Stimulated activated CD4-positive, alpha-beta T cell treated with anti-CD3 and anti-CD28 coated beads, TNF-alpha, amount 100 ng/mL, for 4 hours (primary cell): ENCODE measurements at places on chromosomes 7 and 10.

DNA sequence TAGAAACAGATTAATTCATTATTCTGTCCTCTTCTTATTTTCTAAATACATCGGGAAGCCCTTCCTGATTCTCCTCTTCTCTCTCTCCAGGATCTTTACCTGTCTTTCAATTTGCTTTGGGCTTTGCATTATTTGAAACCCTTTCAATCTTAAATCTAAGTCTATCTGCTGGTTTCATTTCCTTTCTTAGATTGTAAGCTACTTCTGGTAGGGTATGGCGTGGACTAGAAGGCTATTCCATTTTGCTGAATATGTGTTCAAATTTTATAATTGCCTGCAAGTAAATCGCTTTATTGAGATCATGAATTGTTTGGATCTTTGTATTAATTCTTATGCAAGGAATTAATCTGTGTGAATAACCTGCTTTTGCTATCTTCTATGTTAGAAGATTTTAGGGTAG lies 11.1 kb downstream of the STAM start:
- no peak for DNase-seq

- no peak for DNase-seq
Measured at GRCh38 chr10:80196270-80196949, 8.9 kb downstream of the ANXA11 start.

DNA sequence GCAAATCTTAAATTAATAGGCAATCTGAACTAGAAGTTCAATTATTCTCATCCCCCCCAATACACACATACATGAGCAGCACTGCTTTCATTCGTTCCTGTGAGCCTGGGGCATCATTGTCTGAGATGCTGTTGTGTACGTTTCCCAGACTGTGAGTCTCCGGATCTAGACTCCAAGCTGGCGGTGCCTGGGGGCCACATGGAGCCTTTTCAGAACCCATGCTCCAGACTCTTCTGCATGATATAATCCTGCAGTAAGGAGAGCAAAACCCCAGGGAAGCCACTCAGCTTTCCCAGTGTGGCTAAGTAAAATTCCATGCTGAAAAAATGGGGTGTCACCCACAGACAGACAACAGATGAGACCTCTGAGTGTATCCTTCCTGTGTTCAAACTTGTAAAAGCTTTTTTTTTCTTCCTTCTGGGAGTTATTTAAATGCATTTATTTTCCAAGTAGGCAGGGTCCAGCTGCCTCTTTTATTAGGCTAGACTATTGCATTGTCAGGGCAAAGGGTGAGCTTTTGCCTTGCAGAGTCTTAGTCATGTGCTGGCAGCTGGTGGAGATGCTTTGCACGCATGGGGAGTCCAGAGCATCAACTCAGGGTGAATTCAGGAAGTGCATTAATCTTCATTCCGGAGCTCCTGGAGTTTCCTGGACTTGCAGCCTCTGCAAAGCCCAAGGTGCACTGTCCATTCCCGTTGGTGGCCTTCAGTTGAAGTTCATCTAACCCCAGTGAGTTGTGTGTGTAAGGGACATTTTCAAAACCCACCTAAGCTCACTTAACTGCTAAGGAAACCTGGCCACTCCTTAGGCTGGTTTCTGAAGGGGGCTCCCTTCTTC lies 185.7 kb upstream of the ADO start:
- no peak for DNase-seq

- no peak for DNase-seq
Measured at GRCh38 chr10:120365872-120366271, 91.2 kb upstream of the PLPP4 start.

GRCh38 chr7:42198974-42199668 lies 37.9 kb downstream of the GLI3 start:
- DNase-seq: no peak

GRCh38 chr10:98338896-98339295 lies 70.9 kb upstream of the LOXL4 start:
- no peak for DNase-seq

DNA sequence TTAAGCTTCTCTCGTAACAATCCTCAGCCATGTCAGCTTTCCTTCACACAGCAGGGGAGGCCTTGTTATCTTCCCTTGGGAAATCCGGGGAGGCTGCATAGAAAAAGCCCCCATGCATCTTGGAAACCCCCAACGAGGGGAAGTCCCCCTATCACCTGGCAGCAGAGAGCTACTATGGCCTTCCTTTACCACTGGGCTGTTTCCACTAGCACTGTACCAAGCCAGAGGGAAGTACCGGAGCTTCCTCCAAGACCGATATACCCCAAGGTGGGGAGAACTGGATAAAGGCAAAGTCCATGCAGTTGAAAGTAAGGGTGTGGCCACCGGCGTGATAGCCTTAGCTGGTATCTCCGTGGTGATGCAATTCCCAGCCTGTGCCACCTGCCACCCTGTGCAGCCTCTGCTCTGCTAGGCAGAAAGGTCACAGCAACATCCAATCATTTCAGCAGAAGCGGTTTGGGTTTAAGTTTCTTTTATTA lies 4.4 kb upstream of the CLIP2 start:
- no peak for DNase-seq

DNA sequence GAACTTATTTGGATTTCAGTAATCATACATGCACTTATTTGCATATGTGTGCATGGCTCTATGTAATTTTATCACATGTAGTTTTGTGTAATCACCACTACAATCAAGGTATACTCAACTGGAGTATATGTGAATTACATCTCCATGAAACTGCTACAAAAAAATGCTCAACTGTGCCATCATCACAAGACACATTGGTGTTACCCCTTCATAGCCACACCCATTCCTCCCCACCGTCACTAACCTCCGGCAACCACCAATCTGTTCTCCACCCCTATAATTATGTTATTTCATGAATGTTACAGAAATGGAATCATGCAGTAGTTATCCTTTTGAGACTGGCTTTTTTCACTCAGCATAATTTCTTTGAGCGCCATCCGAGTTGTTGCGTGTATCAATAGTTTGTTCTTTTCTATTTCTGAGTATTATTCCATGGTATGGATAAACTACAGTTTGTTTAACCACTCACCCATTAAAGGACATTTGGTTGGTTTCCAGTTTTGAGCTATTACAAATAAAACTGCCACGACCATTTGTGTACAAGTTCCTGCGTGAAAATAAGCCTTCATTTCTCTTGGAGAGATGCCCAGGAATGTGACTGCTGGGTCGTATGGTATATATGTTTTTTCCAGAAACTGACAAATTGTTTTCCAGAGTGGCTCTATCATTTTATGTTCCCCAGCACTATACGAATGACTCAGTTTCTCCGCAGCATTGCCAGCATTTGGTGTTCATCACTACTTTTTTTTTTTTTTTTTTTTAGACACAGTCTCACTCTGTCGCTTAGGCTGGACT lies 11.3 kb upstream of the SMO start:
- DNase-seq: no peak

GRCh38 chr7:11332186-11332864 lies 358.7 kb downstream of the PHF14 start:
- DNase-seq: no peak

- no peak for DNase-seq
Measured at GRCh38 chr10:92834986-92835385, 13.3 kb upstream of the EXOC6 start.

DNA sequence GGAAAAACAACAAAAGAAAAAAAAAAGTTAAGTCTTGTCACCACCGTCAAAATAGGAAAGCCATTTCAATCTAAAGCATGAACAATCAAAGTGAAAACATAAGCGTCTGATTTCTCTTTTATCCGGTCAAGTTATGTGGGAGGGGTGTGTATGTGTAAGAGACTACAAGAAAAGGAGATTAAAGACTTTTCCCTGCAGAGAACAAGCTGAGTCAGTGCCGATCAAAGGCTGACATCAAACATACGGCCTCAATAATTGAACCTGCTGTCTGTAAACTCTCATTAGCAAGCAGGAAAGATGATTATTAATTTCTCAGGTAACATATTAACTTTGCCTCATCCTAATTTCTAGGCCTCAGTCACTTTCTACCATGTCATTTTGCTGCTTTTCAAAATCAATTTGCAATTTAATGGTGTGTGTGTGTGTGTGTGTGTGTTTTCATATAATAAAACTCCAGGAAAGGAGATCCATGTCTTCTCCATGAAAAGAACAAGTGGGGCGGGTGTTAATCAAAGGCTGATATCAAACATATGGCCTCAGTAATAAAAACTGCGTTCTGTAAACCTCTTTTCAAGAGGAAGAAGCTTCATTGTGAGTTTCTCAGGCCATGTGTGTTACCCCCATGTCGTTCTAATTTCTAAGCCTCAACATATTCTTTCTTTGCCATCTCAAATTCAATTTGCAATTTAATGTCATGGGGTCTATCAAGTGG lies 649.1 kb upstream of the SORCS1 start:
- no peak for DNase-seq

DNA sequence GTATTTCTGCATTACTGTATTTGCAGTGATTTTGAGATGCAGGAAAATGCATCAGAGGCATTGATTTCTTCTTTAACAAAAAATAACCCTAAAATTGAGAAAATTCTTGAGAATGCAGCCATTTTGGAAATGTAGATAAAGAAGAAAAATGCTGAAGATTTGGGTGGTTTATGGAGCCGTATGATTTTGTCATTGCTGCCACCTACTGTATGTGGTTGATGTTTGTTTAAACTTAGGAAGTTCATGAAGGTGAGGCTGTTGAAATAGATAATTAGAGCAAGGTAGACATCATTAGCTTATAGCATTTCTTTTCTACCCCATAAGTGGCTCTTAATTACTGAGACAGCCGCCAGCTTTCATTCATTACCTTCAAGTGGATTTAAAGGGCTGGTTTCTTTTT lies 92.1 kb upstream of the SAMD8 start:
- DNase-seq: no peak

- DNase-seq: no peak
Measured at GRCh38 chr10:132199268-132199853, 12.6 kb downstream of the DPYSL4 start.

- DNase-seq: no peak
Measured at GRCh38 chr10:31698181-31698830, 230.3 kb downstream of the ARHGAP12 start.

DNA sequence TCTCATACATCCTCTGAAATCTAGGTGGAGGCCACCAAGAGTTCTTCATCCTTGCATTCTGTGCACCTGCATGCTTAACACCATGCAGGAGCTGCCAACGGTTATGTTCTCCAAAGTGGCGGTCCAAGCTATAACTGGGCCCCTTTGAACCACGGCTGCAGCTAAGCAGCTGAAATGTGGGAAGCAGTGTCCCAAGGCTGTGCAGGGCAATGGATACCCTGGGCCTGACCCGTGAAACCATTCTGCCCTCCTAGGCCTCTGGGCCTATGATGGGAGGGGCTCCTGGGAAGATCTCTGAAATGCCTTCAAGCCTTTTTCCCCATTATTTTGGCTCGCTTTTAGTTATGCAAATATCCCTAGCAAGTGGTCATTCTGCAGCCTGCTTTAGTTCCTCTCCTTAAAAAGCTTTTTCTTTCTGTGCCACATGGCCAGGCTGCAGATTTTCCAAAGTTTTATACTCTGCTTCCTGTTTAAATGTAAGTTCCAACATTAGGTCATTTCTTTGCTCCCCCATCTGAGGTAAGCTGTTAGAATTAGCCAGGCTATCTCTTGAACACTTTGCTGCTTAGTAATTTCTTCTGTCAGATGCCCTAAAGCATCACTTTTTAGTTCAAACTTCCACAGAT lies 7.7 kb upstream of the GTPBP4 start:
- no peak for DNase-seq

- DNase-seq: no peak
Measured at GRCh38 chr10:98253499-98253898, 14.5 kb downstream of the LOXL4 start.

DNA sequence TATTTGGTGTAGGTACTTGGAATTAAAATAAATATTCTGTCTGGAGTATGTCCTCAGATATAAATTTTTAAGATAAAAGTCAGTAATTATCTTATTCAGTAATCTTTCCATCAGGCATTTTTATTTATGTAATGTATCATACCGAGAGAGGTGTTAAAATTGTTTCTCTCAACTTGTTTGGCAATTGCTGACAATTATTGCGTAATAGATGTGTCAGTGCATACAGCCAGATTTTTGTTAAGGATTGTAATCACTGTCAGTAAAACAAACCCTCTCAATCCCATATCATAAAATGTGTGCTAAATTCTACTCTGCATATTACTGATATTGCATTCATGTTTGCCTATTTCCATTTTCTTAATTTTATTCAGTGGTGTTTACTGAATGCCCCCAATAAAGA lies 69.2 kb downstream of the CNTNAP2 start:
- DNase-seq: no peak

GRCh38 chr10:92591550-92592022 lies 1.3 kb upstream of the KIF11 start:
- peak; percentile 79 for DNase-seq

GRCh38 chr7:126778101-126778500 lies 474.6 kb downstream of the GRM8 start:
- DNase-seq: no peak

- no peak for DNase-seq
Measured at GRCh38 chr7:66055321-66055956, 20.2 kb upstream of the ASL start.

- no peak for DNase-seq
Measured at GRCh38 chr10:35834877-35835494, 192.9 kb upstream of the FZD8 start.

DNA sequence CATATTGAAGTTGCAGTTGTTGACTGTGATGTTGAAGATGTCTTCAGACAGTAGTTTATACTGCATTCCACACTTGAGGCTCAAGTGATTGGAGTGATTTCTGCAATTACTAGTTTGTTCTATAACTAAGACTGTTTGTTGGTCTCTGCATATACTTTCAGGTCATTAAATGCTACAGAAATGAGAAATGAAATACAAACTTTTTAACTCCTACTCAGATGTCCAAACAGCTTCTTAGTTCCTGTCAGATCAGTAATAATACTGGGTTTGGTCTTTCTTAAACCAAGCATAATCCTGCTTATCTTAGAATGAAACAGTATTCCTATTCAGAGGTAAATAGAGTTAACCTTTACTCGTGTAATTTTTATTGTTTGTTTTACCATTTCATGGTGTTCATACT lies 115.9 kb downstream of the CCNY start:
- DNase-seq: no peak

GRCh38 chr10:84397735-84398144 lies 69.4 kb downstream of the CCSER2 start:
- DNase-seq: no peak

DNA sequence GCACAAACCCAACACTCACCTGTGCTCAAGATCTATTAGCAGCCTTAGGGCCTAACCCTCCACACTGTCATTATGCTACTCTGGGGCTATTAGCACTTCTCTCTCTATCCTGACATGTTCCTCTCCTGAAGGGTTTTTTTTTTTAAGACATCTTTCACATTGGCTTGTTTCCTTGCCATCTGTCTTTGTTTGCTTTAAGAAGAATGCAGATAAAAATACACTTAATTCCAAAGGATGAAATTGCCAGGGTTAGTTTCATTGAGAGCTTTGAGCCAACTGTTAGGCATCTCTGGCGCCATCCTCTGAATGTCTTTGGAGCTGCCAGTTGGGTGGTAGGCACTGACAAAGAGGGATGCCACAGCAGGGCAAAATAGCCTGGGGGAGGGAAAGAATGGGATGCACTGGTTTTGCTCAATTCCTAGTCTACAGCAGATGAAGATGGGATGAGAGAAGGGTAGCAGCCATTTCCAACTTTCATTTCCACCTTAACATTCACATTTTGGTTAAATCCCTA lies 399.2 kb downstream of the SORCS1 start:
- no peak for DNase-seq
